ENCODE measurements at places on chromosomes 4 and X.

DNA sequence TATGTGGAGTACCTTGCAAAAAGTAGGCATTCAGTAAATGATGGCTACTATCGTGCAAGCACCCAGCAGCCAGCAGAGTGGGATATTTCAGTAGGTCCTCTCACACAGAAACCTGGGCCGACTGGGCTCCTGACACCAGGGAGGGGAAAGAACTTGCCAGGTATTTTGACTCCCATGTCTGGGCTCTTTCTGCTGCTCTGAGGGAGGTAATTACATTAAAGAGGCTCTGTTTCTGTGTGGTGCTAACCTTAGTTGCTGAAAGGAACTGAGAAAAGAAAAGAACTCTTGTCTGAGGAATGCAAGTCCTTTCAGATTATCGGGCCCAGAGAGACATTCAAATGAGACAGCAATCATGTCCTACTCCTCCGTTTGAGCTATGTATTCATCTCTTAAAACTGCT is 175.8 kb upstream of the MTMR8 start:
- DNase-seq: no peak

DNA sequence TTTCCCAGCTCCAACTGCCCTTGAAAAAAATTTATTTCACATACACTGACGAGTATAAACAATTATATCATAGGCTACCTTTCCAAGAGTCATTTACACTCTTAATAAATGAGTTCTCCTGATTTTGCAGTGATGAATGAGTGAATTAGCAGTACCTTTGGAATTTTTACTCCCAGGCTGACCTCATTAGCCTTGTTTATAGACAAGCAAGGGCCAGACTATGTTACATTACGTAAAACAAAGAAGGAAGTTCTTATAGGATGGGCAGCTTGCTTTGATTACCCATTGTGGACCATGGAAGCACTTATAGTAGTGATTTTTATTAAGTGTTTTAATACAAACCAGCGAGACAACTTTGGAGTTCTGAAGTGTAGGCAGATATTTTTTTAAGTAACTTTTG is 112.9 kb upstream of the C1QTNF7 start:
- DNase-seq: no peak

DNA sequence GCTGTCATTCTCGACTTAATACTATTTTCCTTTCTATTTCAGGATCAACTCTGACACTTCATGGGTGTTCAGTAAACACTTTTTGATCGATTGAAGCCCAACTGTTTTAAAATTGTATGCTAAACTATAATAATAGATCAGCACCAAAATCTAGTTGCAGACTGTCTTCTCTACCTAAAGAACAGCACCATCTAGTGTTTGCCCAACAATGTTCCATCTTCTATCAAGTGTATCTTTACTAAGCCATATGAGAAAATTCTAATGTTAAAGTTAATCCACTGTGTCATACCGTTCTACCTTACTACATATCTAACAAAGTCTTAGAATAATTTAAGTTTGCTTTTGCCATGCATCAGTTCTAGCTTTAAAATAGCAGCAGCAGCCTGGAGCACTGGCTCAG is 113.0 kb upstream of the PRDX4 start:
- DNase-seq: no peak

DNA sequence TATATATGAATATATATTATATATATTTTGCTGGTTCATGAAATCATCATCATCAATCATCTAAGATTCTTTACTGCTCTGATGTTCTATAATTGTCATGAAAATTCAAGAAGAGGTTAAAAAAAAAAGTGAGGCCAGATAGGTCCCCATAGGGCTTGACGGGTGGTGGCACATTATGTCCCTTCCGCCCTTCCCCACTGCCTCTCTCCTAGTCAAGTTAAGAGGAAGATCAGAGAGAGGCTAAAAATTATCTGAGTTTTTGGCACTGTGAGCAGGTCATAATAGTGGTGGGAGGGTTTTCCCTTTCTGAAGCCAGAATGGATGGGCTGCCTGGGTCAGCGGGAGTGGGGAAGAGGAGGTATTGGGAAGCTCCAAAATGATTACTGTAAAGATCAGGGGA is 5.4 kb downstream of the SYNPO2 start:
- no peak for DNase-seq

GRCh38 chr4:23993373-23993772 is 103.5 kb upstream of the PPARGC1A start:
- no peak for DNase-seq

GRCh38 chr4:14812101-14812500 is 190.2 kb upstream of the CPEB2 start:
- DNase-seq: no peak

DNA sequence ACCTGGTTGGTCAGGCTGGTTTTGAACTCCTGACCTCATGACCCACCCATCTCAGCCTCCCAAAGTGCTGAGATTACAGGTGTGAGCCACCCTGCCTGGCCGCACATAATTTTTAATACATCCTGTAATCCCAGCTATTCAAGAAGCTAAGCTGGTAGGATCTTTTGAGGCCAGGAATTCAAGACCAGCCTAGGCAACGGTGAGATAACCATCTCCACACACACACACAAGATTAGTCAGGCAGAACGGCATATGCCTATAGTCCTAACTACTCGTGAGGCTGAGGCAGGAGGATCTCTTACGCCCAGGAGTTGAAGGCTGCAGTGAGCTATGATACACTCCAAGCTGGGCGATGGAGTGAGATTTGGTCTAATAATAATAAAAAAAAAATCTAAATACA is 212.4 kb upstream of the NEIL3 start:
- DNase-seq: no peak

DNA sequence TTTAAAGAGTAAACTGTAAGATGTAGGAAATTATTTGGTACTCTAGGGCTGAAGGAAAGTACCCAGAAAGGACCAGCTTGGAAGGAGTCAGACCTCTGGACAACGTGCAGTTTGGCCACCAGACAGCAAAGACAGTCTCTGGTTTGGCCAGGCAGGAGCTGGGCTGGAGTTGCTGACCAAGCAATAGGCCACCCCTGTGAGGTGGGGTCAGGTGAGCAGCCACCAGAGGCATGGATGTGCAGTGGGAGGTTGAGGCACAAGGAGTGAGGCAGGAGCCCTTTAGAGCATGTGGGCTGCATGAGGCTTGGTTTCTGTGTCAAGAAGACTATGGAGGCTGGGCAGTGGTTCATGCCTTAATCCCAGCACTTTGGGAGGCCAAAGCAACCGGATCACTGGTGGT is 17.7 kb upstream of the MRFAP1 start:
- DNase-seq: no peak

- DNase-seq: no peak
These were observed 14.5 kb upstream of the GTPBP6 start for GRCh38 chrX:332916-333610.

DNA sequence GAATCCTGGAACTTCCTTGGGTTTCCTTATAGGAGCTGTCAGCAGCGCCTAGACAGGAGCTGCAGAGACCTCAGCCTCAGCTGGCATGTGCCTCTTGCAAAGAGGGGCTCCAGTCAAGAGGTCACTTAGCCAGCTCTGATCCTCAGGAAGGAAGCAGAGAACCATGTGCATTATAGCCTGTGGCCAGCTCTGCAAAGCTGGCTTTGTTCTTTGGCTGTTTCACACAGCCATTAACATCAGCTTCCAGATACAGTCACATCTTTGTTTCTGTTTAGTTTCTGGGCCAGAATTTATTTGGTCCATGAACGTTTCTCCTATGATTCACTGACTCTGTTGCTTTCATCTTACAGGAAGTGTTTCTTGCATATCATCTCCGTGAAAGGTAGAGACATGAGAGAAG is 92.4 kb downstream of the CC2D2A start:
- no peak for DNase-seq

- no peak for DNase-seq
These were observed 318.0 kb upstream of the HS3ST1 start for GRCh38 chr4:11746734-11747133.

DNA sequence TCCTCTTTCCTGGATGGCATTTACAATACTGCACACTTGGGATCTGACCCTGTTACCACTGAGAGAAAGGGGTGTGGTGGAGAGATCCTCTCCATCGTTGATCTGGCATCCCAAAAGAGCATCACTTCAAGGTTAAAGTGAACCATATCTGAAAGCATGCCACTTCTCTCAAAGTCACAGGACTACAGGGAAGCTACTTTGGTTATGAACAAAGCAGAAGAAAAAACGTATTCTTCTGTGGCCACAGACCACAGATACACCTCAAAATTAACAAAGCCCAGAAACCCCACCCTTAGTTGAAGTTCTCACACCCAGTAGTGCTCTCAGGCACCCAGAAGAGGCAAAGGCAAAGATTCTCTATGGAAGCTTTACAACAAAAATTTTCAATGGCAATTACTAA is 108.3 kb downstream of the JADE1 start:
- no peak for DNase-seq

DNA sequence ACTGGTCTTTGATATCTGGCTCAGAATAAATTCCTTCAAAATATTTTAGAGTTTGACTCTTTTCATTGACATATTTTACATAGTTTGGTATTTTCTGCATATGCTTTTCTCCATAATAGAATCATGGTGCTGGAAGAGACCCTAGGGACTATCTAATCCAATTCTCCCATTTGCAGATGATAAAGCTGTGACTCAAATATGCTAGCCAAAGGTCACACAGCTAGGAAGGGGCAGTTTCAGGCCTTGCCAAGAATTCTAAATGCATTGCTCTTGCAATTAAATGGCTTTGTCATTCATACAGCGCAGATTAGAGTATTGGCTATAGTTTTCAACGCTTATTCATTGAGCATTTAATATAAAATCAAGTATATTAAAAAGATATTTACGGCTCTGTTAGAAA is 374.1 kb upstream of the RASGEF1B start:
- DNase-seq: no peak

DNA sequence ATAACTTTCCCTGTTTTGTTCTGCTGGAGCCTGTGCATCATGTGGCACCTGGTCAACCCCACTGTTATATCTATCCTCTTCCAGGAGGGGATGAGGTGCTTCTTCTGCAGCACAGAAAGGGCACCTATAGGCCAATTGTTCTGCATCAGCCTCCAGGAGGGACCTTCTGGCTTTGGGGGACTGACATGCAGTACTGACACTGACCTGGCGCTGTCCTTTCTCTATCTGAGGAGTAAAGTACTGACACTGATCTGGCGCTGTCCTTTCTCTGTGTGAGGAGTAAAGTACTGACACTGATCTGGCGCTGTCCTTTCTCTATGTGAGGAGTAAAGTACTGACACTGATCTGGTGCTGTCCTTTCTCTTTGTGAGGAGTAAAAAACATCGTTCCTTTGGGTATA is 498.4 kb downstream of the PACRGL start:
- DNase-seq: no peak

DNA sequence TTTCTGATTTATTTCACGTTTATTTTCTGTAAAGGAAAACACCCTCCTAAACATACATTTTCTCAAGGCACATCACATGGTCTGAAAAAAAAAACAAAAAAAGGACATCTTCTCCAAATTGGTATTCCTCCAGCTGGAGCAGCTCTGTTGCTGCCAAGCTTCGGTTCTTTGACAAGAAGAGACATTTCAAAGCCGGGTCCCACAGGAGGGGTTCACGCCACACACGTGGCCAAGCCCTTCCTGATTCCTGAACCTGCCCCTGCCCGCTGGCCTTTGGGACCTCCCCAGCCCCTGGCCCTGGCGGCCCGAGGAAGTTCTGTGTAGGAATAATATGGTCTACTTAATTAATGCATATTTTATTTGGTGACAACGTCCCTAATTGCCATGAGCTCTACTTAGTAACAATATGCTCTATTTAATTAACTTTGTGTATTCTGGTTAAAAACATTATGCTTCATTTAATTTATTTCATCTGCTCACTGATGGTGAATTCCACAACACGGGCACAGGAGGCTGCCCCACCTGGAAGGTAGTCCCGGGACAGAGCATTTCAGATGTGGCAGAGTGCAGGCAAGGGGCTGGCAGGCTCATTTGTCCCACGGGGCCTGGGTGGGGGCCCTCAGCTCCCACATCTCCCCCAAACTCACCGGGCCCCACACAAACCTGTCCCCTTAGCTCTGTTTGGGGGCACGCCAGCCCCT is 5.4 kb upstream of the RGS12 start:
- no peak for DNase-seq

GRCh38 chr4:159398236-159398638 is 295.4 kb downstream of the RAPGEF2 start:
- no peak for DNase-seq

DNA sequence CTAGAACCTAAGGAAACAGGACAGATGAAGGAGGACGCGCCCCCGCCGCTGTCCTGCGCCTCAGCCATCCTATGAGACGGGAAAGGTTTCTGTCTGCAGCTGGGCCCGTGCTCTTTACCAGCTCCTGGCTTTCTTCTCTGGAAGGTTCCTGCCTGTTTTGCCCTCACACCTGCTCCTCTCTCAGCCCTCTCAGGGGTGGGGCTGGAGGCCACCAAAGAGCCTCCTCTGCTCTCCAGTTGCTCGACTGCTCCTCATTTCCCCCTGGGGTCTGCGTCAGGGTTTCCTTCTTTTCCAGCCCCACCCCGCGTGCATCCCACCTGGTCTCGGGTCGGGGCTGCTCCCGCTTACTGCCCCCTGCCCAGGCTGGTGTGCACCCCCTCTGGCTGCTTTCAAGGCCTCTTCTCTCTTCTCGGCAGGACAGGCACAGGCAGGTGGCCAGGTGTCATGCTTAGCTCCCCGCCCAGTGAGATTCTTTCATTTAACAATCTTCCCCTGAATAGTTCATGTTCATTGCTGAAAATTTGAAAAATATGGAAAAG is 4.6 kb downstream of the HTT-AS start:
- no peak for DNase-seq

DNA sequence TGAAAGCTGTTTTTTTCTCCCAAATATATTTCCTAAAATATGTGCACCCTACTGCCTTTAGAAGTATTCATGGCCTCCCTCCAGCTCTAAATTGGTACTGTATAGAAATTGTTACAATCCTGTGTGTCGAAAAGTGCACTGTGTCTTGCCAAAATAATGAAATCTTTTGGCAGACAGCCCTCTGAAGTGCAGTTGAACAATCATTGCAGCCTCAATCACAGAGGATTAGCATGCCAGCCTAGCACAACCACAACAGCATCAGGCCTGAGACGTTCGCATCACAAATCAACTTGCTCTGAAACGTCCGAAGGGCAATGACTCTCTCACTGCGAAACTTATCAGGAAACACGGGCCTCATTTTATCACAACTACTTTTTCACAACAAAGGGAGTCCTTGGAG is 99.0 kb downstream of the ANOS1 start:
- DNase-seq: no peak

GRCh38 chr4:91170768-91171167 is 1043.6 kb downstream of the CCSER1 start:
- DNase-seq: no peak

DNA sequence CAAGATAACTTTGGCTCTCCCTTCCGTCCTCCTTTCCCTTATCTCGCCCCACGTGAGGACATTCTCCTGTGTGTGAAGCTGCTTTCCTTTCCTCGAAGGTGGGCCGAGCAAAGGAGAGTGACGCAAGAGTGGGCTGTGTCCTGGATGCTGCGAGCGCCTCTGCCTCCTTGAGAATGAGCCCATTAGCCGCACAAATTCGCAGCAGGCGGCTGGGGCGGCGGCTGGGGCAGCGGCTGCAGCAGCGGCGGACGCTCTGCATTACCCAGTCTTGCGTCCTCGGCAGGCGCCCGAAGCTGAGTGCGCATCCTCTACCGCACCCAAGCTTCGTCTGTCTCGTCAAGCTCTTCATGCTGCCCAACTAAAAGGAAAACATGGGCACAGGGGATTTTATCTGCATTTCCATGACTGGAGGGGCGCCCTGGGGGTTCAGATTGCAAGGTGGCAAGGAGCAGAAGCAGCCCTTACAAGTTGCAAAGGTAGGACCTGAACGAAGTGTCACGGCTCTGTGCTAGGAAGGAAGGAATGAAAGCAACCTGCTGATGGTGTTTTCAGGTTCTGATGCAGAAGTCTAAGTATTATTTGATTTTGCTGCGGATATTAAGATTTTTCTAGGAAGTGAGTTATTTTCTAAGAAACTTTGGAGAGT is at the start of gene SYNPO2:
SYNPO2 (plus strand) TSS at position 189 of the 646 bp plus-strand sequence; CDS start at position 372, 183 bp downstream.
- no peak for DNase-seq
